ENCODE measurements at places on chromosomes 4 and X. TPM values are rescaled to one million over a fixed set of nuclear protein-coding genes. Genes with fewer than 3 reads are reported as not detected.

PPARGC1A gene
- total RNA-seq: not detected

TREX2 gene
- 1.4 TPM for total RNA-seq

DNA sequence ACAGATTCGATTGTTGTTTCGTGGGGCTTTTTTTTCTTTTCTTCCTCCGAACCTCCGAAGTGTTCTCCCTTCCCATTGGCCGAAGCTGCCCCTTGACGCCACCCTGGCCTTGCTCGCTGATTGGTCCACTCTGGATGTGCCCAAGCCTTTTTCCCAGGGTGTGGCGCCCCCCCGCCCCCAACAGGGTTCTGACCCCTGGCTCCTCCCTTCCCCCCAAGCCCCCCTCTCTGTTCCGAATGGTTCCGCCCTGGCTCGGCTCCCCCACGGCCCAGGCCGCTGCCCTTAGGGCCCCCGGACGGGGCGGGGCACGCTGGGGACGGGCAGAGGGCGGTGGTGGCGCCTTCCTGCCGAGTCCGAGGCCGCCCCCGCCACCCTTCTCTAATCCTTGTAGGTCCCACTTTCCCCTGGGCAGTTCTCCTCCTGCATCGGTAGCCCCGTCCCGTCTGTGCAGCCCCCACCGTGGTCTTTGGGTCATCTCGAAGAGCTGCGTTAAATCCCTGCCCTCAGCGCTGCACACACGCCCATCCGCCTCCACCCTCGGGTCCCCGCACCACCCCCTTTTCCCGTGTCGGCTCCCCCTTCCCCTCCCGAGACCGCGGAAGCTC, 25.5 kb downstream of the UTP14A start:
- H3K4me3 ChIP-seq: peak overlapping the region; percentile 78
- no peaks in the 10 kb centered on the region for H3K4me1 ChIP-seq
- peak; percentile 83 for DNase-seq
- no peaks in the 10 kb centered on the region for H3K27me3 ChIP-seq
- peak overlapping the region; percentile 70 for H3K27ac ChIP-seq

PNMA6F gene
- total RNA-seq: not detected

Measured in PC-3 (cell line).